ENCODE measurements at places on chromosomes 16 and 17. TPM values are rescaled to one million over a fixed set of nuclear protein-coding genes. Genes with fewer than 3 reads are reported as not detected.

Gene NAGS
- total RNA-seq = 4.9 TPM

- peaks cover 76% of the 10 kb centered on the region for H3K4me1 ChIP-seq
- no peak overlapping the region for H3K27ac ChIP-seq
- H3K36me3 ChIP-seq = no peaks in the 10 kb centered on the region
- no peak overlapping the region for H3K4me3 ChIP-seq
These were observed 29.5 kb downstream of the SMURF2 start for GRCh38 chr17:64632606-64633005.

Gene KRT17
- 165 TPM for total RNA-seq

DNA sequence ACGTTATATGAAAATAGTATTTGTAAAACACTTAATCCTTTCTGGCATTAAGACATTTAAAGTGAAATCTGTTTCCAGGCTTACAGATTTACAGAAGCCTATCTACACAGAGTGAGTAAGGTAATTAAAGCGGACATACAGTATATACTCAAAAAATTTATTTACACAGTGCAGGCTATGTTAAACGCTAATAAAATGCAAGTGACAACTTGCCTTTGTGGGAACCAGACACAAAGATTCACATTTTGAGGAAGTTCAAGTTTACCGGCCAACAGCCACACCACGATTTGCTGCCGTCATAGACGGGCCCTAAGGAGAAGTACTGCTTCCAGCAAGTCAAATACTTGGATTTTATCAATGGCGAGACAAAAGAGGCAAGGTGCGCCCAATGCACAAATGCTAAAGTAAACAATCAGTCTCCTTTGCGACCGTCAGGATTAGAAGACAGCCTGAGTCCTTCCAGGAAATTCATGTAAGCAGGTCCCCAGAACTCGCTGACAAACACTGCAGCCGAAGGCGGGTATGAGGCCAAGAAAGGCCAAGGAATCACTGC is 801 bp downstream of the VPS35 start:
- H3K36me3 ChIP-seq = no peaks in the 10 kb centered on the region
- no peaks in the 10 kb centered on the region for H3K27me3 ChIP-seq
- H3K4me1 ChIP-seq = peaks cover 64% of the 10 kb centered on the region
- peak overlapping the region; percentile 87 for H3K4me3 ChIP-seq
- H3K27ac ChIP-seq = peak overlapping the region; percentile 96

- peaks cover 71% of the 10 kb centered on the region for H3K4me1 ChIP-seq
- no peaks in the 10 kb centered on the region for H3K36me3 ChIP-seq
- DNase-seq = no peak
- H3K27ac ChIP-seq = no peak overlapping the region
These were observed 53.4 kb downstream of the SNTB2 start for GRCh38 chr16:69240331-69240730.

All from vagina (tissue), 2 donors.